ENCODE measurements at places on chromosomes 3 and 15.

- no peak for DNase-seq
These were observed 22.6 kb downstream of the ZNF80 start for GRCh38 chr3:114214542-114215341.

DNA sequence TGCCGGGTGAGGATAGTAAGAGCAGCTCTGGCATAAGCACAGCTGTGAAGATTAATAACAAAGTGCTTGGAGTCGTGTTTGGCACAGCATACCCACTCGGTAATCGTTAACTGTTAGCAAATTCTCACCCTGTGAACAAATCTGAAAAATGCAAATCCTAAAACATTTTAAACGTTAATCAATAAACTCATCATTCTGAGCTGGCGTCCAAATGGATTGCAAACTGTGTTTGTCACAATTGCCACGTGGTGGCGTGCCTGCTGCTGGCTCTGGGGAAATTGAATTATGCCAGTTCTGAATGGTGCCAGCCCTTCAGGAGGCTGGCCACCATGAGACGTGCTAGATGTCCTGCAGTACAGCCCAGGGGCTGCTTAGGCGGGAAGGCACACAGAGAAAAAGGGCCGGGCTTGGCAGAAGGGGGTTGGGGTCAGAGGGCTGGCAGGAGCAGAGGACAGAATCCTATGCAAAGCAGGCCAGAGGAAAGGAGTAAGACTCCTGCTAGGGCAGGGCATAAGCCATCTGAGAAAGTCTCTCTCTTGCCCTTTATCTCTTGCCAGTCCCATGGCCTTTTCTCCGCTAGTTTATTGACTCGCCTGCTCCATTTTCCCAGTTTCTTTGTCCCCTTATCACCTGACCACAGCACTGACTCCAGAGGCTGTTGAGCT, 22.1 kb upstream of the POLG start:
- DNase-seq, result no peak

DNA sequence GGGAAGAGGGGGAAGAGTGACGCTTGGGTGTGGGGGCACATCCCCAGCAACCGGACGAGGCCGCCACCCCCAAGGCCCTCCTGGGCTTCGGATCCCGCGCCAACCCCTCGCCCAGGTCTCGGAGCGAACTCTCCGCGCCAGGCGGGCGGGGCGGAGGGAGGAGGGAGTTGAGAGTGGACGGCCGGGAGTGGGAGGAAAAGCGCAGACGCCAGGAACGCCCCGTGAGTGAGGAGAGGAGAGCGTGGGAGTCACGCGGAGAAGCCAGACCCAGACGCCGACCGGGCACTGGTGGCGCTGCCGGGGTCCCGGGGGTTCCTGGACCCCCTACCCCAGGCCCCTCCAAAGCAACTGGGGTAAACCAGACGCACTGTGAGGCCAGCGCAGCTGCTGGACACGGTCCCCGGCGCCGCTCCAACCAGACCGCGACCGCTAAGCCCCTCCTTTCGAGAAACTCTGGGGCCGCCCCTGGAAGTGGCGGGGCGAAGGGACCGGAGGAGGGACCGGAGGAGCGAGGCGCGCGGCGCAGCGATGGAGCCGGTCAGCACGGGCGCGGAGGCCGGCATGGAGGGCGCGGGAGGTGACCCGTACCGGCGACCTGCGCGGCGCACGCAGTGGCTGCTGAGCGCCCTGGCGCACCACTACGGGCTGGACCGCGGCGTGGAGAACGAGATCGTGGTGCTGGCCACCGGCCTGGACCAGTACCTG, at the start of gene EFCC1:
EFCC1 (plus strand) TSS at position 204 of the 705 bp plus-strand sequence; CDS start at position 529, 325 bp downstream.
- DNase-seq, result no peak

GRCh38 chr3:137987723-137988122, 22.2 kb upstream of the CLDN18 start:
- no peak for DNase-seq

- DNase-seq, result no peak
These were observed 737 bp downstream of the DNAJA4 start for GRCh38 chr15:78265137-78265460.
